Hippocampal formation (tissue), 2 donors: ENCODE measurements at places on chromosomes 3 and 15.

DNA sequence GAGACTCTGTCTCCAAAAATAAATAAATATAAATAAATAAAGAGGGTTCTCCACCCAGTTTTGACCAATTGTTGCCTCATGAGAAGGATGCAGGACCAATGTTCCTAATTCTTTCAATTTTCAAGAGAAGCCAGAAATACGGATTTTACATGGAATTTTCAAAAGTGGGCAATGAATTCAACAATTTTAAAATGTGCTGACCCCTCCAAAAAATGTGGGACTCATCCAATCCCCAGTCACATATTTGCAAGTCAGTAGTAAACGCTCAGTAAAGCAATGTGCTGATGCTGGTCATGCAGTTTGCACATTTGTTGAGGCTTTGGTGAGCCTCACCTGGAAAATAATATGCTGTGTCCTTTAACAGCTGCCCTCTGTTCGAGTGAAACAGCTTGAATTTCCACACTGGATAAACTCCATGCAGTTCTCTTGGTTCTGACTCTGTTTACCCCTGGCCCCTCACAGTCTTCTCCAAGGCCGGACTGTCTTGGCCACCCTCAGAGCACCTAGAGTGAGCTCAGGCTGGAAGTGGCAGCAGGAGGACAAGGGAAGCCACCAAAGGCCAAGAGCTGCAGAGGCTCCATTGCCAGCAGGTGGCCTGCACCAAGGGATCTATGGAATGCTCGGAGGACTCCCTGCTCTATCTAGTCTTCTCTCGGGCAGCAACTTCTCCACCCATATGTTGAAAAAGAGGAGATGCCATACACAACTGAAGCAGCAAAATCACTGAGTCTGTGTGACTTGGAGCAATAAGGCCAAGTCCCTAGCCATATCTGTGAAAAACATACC is 246.8 kb downstream of the UACA start:
- no peak for DNase-seq

- no peak for DNase-seq
Observed at GRCh38 chr15:29196290-29196689, 73.3 kb downstream of the NSMCE3 start.

DNA sequence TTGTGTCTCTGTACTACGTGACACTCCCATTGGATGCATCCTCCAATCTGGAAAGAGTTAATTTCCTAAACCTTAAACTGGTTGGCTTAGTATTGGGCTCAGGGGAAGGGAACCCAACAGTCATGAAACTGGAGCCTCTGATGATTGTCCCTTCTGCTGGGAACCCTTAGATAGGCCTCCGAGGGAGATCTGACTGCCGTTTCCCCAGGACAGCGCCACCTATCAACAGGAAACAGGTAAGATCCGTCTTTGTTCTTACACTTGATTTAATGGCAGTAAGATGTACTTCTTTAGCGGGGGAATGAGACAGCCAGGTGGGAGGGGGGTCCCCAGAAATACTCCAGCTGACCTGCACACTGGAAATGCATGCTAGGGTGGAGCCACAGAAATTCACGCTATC is 1749.6 kb downstream of the SI start:
- DNase-seq, result no peak

GRCh38 chr15:59247364-59247763 is 40.7 kb downstream of the LDHAL6B start:
- peak; percentile 25 for DNase-seq

GRCh38 chr3:71585131-71585530 is 1.6 kb upstream of the FOXP1 start:
- peak; percentile 48 for DNase-seq

DNA sequence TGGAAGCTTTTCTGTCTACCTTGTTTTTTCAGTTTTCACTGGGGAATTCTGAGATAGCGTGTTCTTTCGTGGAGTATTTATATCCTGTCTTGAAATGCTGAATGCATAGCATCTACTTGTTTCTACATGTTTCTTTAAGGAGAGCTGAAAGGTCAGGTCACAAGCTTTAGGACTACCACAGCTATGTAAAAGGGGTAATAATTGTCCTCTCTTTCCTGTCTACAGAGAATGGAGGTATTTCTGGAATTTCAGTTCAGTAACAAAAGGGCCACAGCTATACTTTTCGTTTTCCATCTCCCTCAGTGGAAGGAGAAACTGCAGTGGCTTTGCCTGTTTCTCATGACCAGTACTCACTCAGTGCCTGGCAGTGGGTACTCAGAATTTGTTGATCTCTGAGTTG is 4.7 kb downstream of the INAFM2 start:
- no peak for DNase-seq

GRCh38 chr15:56957812-56958406 is 39.5 kb downstream of the TCF12 start:
- no peak for DNase-seq

GRCh38 chr3:82293867-82294266 is 532.4 kb upstream of the GBE1 start:
- no peak for DNase-seq

DNA sequence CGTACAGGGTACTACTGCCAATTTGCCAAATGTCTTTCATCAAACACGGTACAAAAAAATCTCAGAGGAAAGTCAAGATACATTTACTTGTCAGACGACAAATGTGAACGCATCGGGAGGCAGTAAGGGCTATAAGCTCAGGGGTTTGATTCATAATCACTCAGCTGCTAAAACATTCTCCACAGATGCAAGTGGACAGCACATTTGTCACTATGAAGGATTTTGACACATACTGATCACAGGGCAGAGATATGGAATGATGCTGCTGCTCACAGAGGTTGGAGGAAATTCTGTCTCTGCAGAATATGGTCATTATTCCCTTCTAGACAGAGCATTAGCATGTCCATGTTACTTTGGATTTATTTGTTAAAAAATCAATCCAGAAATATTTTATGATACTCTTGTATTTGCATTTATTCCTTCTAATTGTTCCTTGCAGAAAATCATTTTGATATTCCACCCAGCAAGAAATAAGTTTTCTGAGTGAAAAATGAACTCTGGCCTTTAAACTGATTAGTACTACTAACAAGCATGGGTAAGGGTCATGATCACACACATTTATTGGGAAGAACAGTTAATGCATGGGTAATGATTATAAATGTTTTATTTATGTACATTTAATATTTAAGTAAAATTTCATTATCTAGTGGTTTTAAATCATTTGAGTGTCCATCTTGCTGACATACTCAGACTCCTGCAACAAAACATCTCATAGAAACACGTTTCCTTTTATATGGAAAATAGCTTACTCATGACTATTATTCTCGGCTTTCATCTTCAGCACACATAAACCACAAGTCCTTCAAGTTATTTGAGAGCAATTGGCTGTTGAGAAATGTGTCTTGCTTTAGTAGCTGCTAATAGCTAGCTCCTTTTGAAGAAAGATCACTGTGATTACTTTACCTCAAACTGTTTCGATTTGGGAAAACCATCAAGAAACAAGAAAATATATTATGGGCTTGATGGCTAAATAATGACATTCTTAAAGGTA is 559.3 kb downstream of the MECOM start:
- no peak for DNase-seq

DNA sequence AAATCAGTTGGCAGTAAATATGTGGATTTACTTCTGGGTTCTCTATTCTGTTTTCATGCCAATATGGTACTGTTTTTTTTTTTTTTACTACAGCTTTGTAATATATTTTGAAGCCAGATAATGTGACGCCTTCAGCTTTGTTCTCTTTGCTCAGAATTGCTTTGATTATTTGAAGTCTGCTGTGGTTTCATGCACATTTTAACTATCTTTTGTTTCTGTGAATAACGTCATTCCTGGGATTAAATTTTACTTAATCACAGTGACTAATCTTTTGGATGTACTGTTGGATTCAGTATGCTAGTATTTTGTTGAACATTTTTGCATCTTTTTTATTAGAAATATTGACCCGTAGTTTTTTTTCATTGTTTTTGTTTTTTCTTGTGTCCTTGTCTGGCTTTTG is 576.5 kb downstream of the ZNF385D start:
- DNase-seq, result no peak

DNA sequence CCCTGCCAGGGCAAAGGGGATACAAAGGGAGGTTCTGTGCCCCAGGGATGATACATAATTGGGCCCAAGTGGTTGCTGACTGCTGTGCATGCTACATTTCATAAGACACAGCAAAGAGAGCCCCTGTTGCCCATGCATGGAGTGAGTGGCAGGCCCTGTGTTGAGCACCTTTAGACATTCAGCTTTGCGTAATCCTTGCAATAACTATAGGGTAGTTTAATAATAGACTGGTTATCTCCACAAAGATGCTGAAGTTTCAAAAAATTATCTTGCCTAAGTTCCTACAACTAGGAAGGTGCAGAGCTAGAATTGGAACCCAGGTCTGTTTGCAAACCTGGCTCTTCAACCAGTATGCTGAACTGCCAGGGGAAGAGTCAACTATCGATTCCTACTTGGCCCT is 1.7 kb upstream of the OGG1 start:
- no peak for DNase-seq

- no peak for DNase-seq
Observed at GRCh38 chr15:79352206-79352605, 41.3 kb downstream of the TMED3 start.

DNA sequence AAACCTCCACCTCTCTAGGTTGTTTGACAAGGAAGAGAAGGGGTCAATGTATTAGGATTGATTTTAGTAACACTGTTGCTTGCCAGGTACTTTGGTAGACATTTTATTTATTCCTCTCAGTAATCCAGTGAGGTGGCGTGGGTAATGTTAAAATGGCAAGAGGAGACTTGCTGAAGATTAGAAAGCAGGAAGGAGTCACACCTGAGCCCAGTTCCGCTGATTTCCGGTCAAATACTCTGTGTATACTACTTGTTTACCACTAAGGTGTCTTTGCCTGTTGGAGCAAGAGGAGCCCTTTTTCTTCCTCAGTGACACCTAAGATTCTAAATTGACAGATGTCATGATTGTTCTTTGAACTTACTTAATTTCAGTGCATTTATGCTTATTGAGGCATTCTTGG is 1.7 kb downstream of the OXNAD1 start:
- no peak for DNase-seq

GRCh38 chr3:122893282-122893681 is 98.4 kb downstream of the SLC49A4 start:
- DNase-seq, result no peak

GRCh38 chr3:160346511-160346910 is 52.5 kb downstream of the IFT80 start:
- no peak for DNase-seq

DNA sequence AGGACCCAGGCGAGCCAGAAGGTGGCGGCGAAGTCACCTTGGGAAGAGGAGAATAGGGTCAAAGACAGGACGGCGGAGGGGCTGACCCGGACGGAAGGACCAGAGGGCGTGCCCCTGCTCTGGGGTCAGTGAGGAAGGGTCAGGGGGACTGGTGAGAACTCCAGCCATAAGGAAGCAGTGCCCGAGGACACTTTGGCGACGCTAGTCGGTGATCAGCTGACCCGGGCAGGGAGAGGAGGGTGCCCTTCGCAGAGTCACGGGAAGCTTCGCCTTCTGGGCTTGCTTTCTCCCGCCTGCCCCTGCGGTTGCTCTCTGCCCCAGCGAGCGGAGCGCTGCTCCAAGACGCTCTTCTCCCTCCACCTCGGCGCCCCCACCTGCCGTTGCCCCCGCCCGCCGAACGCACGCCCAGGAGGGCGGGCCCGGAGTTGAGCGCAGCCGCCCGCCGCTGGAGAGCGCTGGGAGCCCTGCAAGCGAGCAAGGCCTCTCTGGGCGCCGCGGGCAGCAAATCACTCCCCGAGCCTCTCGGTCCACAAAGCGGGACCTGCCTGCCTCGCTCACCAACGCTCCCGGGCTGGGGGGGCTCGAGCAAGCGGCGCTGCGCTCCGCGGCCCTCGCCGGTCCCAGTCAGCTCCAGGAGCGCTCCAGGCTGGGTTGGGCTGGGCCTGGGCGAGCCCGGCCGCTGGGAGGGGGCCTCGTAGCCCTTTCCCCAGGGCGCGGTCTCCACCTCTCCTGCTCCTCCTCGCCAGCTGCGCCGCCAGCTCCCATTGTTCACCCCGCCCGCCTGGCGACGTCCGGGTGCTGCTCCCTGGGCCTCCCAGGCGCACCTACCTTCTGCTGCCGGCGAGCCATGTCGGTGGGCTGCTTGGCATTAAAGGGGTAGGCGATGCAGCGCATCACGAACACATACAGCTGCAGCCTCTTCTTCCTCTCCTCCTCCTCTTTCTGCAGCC is 1.2 kb downstream of the CADPS start:
- DNase-seq, result peak; percentile 64

DNA sequence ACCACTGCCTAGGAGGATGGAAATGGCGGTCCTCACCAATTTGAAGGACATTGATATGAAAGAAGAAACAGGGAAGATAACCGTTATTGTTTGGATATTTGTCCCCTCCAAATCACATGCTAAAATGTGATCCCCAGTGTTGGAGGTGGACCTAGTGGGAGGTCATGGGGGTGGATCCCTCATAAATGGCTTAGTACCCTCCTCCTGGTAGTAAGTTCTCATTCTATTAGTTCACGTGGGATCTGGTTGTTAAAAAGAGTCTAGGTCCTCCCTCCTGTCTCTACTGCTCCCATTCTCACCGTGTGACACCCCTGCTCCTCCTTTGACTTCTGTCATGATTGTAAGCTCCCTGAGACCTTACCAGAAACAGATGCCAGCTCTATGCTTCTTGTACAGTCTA is 30.5 kb downstream of the TLNRD1 start:
- no peak for DNase-seq

- DNase-seq, result no peak
Observed at GRCh38 chr3:117927825-117928224, 1106.8 kb downstream of the IGSF11 start.

GRCh38 chr3:72998466-72998865 is 1.9 kb downstream of the PPP4R2 start:
- no peak for DNase-seq

DNA sequence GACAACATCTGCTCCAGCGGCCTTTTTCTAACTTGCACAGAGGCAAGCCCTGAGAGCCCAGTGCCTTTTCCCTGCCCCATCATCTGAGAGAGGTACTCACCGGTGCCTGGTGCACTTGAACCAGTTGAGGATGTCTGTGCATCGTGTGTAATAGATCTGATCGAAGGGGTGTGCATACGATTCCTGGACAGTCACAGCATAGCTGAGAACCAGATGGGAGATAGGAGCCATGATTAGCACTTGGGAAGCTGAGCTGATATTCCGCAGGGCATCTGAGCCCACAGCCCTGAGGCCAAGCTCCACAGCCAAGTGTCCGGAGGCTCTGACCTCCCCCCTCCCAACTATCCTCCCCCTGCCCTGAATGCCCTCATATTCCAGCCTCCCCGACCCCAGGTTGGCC is 129.8 kb downstream of the MEGF11 start:
- DNase-seq, result no peak

- DNase-seq, result no peak
Observed at GRCh38 chr3:180199417-180199995, 162.8 kb upstream of the PEX5L start.

DNA sequence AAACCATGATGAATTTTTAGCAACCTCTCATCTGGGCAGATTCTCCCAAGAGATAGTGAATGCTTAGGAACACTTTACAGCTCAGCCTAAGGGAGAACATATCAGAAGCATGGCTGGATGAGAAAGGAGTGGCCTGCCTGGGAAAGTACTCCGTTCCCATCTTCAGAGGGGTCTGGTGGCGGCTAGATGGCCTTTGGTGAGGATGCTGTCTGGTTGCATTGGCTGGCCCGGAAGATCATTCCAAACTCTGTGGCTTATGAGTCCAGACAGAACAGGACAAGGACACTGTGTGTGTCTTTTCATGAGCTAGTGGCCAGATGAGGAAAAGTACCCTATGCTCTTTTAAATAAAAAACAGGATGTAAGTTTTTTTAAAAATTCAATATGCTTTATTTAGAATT is 51.2 kb downstream of the CRTC3 start:
- DNase-seq, result no peak

GRCh38 chr3:13712682-13713180 is 163.8 kb downstream of the FBLN2 start:
- DNase-seq, result no peak
